ENCODE measurements at places on chromosomes 1 and 21.

GRCh38 chr1:198079432-198079951 lies 77.3 kb upstream of the NEK7 start:
- DNase-seq, result no peak

DNA sequence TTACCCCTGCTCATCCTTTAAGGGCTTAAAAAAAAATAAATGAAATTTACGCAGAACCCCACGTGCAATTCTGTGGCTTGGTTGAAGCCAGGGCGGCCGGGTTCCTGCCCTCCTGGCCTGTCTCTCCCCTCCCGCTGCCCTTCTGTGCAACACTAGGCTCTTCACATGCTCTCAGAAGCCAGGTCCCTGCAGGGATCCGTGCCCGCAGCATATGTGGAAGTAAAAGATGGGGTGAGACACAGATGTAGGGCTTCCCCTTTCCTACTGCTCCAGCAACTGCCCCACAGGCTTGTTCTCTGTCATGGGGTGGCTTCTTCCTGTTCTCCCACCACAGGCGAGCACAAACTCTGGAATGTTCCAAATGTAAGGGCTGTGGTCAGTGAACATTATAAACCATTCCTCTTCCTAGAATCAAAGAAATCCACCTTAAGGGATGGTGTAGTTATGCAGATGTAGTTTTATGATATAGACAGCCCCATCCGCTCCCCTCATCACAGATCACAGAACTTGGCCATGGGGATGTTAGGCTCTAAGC lies 535.4 kb downstream of the KIF26B start:
- no peak for DNase-seq

DNA sequence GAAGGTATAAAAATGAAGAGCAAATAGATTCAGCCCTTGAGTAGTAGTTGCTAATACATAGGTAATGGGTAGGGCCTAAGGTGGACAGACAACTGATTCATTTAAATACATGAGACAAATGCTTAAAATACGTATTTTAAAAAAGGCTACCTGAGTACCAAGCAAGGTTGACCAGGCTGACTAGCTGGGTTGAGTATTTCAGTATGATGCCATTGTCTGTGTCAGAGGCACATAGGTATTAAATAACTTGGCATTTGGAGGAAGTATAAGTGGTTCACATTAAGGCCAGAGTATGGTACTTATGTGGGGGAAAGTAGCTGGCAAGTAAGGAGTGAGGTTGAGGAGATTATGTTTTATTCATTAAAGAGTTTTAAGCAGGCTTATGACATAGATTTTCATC lies 19.4 kb downstream of the NEK7 start:
- no peak for DNase-seq

- no peak for DNase-seq
Observed at GRCh38 chr1:11981378-11982009, 1.2 kb downstream of the MFN2 start.

- DNase-seq, result no peak
Observed at GRCh38 chr1:97451046-97451826, 469.6 kb downstream of the DPYD start.

DNA sequence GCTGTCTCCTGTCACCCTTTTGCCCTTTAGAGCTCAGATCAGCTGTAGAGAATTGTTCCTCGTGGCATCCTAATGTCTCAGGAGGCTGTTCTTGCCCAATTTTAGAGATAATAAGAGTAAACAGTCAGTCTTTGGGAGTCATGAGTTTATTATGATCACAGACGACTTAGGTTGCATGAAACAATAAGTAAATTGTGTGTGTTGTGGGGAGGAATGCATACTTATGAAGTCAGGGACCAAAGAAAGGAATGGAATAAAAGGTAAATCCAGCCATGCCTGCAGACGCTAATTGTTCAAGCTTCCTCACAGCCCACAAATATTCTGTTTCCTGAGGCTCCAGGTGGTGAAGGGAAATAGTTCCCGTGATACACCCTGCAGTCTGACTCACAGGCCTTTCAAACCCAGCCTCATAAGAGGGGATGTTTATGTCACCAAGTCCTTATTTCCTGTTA lies 897 bp downstream of the EPHX4 start:
- DNase-seq, result no peak

GRCh38 chr1:184485751-184486723 lies 99.2 kb downstream of the C1orf21 start:
- DNase-seq, result no peak

- DNase-seq, result peak; percentile 3
Observed at GRCh38 chr1:1462318-1462966, 9.1 kb upstream of the ATAD3B start.

DNA sequence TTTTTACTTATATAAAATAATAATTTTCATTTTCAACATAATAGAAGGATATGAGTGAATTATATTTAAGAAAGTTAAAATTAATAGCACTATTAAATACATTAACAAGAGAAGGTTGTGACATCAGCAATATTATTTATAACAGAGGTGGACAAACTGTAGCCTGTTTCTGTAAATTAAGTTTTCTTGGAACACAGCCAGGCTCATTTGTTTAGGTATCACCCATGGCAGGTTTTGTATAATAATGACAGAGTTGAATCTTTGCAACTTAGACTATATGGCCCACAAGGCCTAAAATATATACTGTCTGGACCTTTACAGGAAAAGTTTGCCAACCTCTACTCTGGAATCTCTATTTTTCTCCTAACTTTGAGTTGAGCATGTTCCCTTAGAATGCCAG lies 42.8 kb upstream of the CACYBP start:
- no peak for DNase-seq
